ENCODE measurements at places on chromosomes 6 and 20. TPM values are rescaled to one million over a fixed set of nuclear protein-coding genes. Genes with fewer than 3 reads are reported as not detected.

The IMPG1 gene
- total RNA-seq: 0.25 TPM

The GRIK2 gene
- total RNA-seq: 0.22 TPM

The ADTRP gene
- not detected for total RNA-seq

The TMEM200A gene
- total RNA-seq: 1.9 TPM

The OTOR gene
- not detected for total RNA-seq

The PPP1R16B gene
- 36.5 TPM for total RNA-seq

The SLC13A3 gene
- total RNA-seq: not detected

GRCh38 chr20:55471052-55472006 lies 534.0 kb downstream of the CBLN4 start:
- no peak for DNase-seq

GRCh38 chr20:39468703-39469102 lies 506.6 kb downstream of the DHX35 start:
- peak; percentile 22 for DNase-seq

- DNase-seq: no peak
Observed at GRCh38 chr6:157068691-157069324, 254.5 kb downstream of the TMEM242 start.

DNA sequence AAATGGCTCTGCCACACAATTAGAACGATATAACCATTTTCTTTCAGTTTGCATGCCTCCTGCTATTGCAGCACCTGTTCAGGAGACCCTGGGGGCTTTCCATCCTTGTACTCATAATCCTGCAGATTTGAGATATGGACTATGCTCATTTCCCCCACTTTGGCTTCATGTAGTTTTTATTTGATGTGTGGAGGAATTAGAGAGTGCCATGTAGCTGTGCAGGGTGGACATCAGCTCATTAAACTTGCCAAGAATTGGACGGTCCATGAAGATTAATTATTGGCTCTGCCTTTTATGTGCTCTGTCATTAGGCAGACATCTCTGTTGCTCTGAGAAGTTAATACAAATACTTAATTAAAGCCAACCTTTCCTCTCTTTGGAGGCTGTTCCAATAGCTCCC lies 66.2 kb upstream of the CD83 start:
- peak; percentile 7 for DNase-seq

- peak; percentile 87 for DNase-seq
Observed at GRCh38 chr6:21987501-21987957, 309.3 kb downstream of the PRL start.

GRCh38 chr20:8642247-8642646 lies 426.6 kb upstream of the PLCB4 start:
- DNase-seq: no peak

GRCh38 chr6:70956451-70957283 lies at the start of gene B3GAT2:
B3GAT2 (minus strand) TSS chr6:70957060; CDS start chr6:70956429, 631 bp downstream.
- DNase-seq: no peak

GRCh38 chr6:134585517-134585873 lies 267.6 kb upstream of the SGK1 start:
- no peak for DNase-seq

- peak; percentile 73 for DNase-seq
Observed at GRCh38 chr6:43228951-43229802, at the start of gene DNPH1. DNPH1 (minus strand) TSS chr6:43229481; CDS start chr6:43229456, 25 bp downstream.

DNA sequence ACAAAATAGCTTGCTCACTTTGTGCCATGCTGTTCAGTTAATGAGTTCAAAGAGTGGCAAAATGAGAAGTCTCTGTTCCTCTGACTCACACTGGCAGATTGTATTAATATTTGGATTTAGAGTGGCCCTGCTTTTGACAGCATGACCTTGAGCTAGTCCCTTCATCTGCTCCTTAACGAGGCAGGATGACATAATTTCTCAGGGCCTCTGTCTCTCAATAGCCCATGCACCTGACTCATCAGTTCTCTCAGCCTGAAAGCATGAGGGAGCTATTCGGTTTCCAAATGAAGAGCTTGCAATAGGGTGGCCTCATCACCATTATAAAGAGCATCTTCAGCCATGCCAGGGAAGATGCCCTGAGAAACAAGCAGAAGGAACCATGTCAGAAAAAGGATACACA lies 38.2 kb downstream of the CAP2 start:
- no peak for DNase-seq

GRCh38 chr20:33316343-33316742 lies 33.3 kb downstream of the BPIFB1 start:
- DNase-seq: no peak

DNA sequence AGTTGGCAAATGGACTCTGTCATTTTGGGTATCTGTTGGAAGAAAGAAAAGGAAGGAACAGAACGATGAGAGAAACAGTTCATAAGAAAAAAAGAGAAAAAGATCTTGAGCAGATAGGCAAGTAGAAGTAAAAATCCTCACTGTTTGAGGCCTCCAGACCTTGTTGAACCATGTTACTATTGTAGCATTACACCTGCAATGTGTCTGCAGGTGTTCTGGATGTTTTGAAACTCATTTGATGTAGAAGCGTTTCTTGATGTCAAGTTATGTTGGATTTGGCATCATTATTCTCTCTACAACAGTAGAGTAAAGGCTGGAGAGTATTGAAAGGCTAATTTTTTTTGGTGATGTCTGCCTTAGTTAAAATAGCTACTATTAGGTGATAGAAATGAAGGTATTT lies 108.7 kb downstream of the CARMIL1 start:
- DNase-seq: no peak

GRCh38 chr6:170003027-170003426 lies 251.6 kb downstream of the ERMARD start:
- DNase-seq: peak; percentile 25

DNA sequence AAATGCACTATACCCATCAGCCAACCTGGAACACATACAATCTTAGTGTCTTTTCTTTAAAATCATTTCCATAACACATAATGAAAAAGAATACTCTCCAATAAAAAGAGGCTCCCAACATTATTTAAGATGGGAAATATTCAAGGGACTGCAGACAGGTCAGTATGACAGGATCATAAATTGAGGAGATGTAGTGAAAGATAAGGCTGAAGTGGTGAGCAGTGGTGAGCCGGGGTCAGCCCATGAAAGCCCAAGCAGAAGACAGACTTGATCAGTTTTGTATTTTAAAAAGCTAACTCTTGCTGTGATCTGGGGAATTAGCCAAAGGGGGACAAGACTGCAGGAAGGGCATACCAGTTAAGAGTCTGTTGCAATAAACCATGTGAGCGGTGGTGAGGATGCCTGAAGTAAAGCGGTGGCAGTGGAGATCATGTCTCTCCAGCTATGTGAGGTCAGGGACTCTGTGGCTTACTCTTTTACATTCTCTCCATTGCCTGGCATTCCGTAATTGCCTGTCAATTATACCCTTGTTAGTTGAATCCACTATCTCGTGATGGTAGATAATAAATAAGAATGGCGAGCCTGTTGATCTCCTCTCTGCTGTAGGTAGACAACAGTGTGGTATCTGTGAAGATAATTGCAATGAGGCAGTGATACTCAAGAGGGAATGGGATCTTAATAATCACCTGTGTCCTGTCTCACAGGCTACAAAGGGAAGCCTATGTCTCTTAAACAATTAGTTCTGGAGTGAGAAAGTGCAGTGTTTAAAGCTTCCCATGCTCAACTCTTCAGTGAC lies 97.4 kb downstream of the FILIP1 start:
- DNase-seq: no peak

DNA sequence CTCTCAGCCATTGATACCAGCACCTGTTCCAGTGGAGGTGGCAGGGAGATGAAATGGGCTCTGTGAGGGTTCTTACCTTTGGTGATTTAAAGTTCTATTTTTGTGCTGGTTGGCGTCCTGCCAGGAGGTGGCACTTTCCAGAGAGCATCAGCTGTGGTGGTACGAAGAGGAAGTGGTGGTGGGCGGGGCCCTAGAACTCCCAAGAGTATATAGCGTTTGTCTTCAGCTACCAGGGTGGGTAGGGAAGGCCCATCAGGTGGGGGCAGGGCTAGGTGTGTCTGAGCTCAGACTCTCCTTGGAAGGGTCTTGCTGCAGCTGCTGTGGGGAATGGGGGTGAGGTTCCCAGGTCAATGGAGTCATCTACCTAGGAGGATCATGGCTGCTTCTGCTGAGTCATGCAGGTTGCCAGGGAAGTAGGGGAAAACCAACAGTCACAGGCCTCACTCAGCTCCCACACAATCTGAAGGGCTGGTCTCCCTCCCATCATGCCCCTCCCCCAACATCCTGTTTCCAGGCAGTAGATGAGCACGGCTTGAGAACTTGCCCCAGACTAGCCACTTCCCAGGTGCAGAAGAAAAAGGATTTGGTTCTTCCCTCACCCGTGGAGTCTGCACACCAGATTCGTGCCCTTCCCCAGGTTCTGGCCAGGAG lies 46.6 kb downstream of the MOXD1 start:
- peak; percentile 11 for DNase-seq

DNA sequence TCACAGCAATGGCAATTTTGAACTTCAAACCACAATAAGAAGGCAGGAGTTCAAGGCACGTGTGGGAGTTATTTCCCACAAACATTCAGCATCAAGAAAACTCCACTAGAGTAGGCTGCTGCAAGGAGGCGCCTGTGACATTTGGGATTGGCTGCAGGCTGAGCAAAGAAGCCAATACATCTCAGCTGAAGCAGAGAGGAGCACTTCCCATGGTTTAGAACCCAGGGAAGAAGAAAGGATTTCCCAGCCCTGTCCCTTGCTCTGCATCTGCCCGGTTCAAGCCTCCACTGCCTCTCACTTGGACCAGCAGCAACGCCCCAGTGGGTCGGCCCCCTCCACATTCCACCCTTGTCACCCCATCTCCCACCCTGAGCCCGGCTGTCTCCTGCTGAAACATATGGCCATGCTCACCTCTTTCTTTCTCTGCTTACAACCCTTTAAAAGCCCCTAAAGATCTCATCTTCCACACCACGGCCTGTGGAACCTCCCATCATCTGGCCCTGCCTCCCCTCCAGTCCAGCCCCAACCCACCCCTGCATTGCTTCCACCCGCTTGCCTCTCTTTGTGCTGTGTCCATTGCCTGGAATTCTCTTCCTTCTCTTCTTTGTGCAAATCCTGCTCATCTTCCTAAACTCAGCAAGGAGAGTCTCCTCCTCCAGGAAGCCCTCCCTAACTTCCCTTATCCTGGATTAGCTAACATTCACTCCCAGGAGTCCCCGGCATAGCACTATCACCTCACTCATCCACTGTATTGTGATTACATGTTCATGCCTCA lies 128.3 kb downstream of the ANKRD60 start:
- no peak for DNase-seq

DNA sequence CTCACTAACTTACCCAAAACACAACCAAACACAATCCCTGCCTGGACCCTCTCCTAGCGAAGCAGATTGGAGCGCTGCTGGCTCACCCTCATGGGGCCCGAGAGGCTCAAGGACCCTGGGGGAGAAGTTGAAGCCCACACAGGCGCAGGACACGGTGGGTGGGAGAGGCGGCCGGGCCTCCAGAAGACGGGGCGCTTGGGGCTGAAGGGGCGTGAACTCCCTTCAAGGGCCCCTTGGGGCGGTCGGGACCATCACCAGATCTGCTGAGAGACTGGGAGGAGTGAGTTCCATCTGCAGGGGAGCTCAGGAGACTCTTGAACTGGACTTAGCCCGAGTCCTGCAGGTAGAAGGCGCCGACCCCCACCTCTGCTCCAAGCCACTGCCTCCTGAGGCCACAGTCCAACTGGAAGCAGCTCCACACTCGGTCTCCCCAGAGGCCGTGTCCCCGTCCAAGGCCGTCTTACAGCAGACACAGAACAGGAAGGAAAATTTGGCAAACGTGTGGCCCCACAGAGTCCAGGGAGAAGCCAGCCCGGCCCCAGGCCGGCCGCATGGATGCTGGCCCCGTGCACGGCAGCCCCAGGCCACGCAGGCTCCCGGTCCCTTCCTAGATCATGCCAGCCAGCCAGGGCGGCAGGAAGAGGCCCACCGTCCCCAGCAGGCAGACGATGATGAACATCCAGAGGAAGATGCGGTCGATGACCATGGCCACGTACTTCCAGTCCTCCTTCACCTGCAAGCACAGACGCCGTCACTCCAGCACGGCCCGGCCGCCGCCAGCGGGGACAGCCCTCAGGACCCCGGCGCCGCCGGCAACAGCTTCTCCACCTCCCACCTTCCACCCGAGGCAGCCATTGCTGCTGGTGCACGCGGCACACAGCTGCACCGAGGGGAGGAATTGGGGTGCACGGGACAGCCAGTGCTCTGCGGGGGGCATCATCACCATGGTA lies 14.7 kb downstream of the CHRNA4 start:
- no peak for DNase-seq

- peak; percentile 31 for DNase-seq
Observed at GRCh38 chr6:45548657-45549515, 171.2 kb upstream of the SUPT3H start.

DNA sequence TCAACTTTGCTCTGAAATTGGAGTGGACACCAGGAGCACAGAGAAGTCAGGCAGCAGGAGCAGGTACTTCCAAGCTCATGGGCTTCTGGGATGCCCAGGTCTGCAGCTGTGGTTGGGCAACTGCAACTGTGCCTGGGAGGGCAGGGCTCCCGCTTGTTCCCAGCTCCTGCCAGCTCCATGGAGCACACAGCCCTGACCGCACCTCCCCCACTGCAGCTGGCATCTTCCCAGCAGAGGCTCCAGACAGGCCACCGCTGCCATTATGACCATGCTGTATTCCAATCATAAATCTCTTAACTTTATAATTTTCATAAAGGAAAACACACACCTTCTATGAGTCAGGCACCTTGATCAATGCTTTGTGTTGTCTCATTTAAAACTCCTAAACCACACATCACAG lies 36.9 kb downstream of the STK38 start:
- DNase-seq: no peak

- no peak for DNase-seq
Observed at GRCh38 chr6:39197521-39197920, 31.8 kb downstream of the KCNK5 start.

DNA sequence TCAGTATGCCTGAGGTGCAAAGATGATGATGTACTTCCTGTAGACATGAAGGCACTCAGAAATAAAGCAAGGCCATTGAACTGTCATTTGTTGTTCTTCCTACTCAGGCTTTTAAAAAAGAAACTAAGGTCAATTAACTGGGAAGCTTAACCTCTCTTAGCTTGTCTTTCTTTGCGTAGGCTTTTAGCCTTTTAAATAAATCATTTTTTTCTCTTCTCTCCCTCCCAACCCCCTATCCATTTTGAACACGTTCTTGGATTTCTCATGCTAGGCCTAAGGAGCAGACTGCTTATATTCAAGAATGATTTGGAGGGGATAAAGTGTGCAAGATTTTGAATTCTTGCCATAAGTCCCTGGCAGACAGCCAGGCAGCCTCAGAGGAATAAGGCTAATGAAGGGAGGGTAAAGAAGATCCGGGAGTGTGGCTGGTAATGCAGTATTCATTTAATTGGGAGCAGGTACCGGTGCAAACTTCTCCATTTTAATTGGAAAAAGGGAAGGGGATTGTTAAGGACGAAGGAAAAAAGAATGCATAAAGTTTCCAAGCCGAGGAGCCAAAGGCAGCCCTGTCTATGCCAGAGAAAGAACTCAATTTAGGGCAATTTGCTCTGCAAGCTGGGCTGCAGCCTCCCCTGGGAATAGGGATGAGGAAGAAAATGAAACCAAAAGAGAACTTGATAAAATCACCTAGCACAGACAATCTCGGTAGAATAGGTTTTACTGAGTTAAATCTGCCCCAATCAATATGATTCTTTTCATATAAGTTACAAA lies 343.8 kb upstream of the MMS22L start:
- no peak for DNase-seq
